Forelimb muscle (tissue), 1 donor: ENCODE measurements at places on chromosomes 5 and 9.

DNA sequence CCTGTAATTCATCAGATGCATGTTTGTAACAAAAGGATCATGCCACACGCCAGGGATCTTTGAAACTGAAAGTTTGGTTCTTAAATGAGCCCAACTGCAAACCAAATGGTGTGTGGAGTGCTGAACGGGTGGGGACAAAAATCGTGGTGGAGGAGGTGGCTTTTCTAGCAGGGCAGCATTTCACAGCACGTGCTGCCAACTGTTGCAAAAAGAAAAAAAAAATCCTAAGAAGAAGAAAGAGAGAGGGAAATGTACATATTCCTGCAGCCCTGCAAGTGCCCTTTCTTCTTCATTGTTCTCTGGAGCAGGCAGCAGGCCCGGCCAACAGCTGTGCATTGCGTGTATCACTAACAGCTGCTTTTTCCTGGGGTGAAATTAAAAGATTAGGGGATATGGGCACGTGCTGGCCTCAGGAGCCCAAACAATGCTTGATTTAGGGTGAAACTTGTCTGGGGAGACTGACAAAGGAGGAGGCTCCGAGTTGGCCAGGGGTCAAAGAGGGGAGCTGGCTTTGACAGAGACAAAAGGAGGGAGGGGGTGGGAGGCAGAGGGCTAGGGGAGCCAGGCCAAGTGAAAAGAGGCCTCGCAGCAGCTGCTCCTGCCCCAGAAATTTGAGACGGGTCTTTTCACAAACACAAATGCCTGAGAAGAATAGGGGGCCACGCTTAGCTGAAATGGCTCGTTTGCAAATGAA lies 73.0 kb downstream of the GADD45G start:
- DNase-seq, result peak; percentile 35

GRCh38 chr9:529731-530130 lies 311.8 kb upstream of the DMRT1 start:
- no peak for DNase-seq

DNA sequence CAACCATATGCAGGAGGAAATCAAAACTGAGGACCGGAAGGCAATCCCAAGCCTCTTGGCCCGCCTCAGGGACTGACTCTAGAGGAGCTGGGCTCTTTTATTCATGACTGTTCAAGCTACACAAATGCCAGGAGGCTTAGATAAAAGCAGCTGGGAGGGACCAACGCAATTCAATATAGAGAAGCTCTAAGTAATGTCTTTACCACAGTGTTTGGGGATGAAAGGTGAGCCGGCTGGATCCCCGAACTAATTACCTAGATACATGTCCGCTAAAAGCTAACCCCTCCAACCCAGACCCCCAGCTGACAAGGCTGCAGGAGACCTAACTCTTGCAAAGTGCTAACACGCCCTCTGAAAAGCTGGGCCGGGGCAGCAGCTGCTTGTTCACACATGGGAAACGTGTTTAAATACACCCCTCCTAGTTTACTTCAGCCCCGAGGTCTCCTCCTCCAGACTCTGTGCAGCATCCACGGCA lies 67.5 kb downstream of the TLE1 start:
- no peak for DNase-seq

- no peak for DNase-seq
Measured at GRCh38 chr5:147169399-147169798, 65.4 kb upstream of the STK32A start.

GRCh38 chr5:61479850-61480614 lies 148.0 kb downstream of the ZSWIM6 start:
- no peak for DNase-seq

DNA sequence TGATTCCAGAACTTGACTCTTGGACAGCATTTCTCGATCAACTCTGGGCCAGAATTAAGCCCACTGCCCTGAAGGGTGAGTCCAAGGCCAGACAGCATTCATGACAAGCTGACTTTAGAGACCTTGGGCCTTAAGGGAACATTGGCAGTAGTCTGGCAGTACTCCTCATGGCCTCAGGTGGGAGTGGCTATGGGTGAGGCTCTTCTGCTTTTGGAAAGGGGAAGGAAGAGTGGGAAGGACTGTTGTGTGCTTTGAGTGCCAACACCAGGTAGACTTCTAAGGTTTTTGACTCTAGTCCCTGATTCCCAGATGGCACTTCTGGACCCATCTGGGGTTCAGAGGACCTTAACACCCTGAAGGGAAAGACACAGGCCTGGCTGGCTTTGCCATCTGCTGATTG lies 530.4 kb downstream of the ACTL7B start:
- DNase-seq, result no peak

DNA sequence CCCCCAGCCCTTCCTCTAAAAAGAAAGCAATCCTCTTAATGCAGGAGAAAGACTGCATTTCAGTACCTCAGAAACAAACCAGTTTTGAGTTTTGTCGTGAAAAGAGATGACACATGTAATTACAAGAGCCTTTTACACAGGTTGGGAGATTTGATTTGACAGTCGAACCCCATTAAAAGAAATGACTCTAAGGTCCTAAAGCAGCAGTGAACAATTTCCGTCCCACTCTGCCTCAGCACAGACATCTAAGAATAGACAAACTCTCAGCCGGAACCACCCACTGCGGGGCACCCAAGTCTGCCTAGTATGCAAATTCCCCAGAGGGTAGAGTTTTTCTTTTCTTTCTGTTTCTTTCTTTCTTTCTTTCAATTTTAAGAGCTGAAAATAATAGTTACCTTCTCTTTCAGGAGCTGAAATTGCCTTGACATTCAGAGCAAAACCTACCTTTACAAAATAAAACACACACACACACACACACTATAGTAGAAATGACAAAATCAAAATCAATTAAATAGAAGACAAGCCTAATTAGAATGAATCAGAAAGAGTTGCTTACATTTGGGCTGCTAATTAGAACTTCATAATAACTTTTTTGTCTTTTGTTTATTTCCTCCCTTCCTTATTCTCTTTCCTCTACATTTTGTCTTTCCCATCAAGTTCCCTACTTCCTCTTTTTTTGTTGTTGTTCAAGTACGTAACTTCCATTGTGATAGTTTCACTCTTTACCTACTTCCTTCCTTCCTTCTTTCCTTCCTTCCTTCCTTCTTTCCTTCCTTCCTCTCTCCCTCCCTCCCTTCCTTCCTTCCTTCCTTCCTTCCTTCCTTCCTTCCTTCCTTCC lies 65.1 kb downstream of the BASP1 start:
- no peak for DNase-seq

GRCh38 chr9:131324736-131325679 lies 35.5 kb downstream of the PLPP7 start:
- DNase-seq, result no peak

DNA sequence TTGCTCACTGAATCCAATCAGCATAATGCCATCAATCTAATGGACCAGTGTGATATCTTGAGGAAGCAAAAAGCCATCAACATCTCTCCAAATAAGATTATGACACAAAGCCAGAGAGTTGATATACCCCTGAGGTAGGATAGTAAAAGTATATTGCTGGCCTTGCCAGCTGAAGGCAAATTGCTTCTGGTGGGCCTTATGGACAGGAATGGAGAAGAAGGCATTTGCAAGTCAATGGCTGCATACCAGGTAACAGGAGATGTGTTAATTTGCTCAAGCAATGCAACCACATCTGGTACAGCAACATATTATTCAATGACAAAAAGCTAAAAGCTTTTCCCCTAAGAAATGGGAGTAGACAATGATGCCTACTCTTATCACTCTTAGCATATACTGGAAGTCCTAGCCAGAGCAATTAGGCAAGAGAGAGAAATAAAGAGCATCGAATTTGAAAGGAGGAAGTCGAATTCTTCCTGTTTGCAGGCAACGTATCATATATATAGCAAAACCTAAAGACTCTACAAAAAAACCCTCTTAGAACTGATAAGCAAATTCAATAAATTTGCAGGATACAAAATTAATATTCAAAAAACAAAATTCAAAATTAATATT lies 216.1 kb upstream of the RASA1 start:
- no peak for DNase-seq

DNA sequence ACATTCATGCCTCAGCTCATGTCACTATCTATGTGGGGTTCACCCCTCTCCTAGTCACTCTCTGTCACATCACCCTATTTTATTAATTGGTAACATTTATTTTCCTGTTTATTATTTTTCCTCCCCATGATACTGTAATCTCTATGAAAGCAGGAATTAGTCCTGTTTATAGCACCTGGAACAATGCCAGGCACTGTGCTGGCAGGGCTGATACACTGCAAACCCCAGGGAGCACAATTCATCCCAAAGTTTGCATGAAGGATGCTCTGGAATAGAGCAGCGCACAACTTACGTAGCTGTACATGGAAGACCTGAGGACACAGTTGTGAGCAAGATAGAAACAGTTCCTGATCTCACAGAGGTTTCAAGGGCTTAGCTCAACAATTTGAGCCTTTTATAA lies 103.2 kb downstream of the NSG2 start:
- DNase-seq, result no peak

- no peak for DNase-seq
Measured at GRCh38 chr5:143156572-143156971, 246.9 kb downstream of the NR3C1 start.

DNA sequence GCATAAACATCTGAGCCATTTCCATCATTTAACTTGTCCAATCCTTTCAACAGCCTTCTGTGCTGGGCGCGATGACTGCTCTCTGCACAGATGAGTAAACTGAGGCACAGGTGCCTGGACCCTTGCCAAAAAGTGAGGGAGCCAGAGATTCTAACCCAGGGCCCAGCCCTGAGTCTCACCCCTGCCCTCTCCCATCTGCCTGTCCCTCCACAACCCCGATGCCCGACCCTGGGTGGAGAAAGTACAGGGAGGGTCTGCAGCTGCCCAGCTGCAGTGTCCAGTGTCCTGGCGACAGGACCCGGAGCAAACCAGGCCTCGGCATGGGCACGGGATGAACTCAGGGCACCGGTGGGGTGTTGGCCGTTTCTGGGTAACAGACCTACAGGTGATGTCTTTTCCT lies 39.6 kb upstream of the CLPTM1L start:
- no peak for DNase-seq

DNA sequence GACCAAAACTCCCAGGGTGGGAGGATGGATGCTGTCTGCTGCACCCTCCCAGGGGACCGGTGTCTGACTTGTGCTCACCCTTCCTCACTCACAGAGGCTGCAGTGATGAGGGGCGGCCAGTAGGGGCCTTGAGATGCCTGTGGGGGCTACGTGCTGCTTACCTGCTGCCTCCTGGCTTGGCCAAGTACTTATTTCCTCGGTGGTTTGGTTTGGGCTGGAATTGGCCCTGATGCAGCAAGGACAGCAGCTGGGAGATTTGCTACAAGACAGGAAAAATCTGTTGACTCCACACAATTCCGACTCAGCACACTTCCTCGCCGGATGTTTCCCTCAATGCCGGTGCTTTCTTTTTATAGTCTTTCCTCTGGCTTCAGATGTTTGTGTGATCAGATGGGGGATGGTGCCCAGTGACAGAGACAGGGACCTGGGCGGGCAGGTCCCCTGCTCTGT lies 6.6 kb downstream of the PCDH12 start:
- DNase-seq, result no peak

- DNase-seq, result no peak
Measured at GRCh38 chr5:59661954-59662615, 231.4 kb downstream of the PDE4D start.

- no peak for DNase-seq
Measured at GRCh38 chr5:168106008-168106761, 185.3 kb upstream of the WWC1 start.

GRCh38 chr5:61272688-61273087 lies 59.4 kb upstream of the ZSWIM6 start:
- DNase-seq, result no peak

GRCh38 chr9:83155733-83156132 lies 92.8 kb upstream of the RASEF start:
- no peak for DNase-seq

DNA sequence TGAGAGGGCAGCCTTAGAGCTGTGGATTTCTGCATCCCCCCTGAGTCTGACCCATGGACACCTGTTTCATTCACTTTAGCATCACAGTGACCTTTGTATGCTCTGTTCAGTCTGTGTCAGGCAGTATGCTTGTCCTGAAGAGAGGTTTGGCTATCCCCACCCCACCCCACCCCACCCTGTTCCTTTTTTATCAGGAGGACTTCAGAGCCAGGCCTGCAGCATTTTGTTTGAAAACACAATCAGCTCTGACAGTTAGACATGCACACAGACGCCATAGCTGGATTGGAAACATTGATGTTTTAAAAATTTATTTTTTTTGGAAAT lies 142.2 kb downstream of the NTRK2 start:
- no peak for DNase-seq

DNA sequence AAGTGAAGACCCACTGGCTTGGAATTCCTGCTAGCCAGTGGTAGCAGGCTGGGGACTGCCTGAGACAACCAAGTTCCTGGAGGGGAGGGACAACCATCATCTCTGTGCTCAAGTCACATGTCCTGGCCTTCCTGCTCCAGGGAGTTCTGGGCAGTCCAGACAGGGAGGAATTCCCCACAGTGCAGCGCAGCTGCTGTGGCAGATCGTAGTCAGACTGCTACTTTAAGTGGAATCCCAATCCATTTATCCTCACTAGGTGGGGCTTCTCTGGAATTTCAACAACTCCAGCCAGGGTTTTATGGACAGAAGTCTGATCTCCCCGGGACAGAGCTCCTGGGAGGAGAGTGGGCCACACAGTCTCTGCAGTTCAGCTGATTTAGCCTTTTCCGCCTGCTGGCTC lies 20.9 kb upstream of the OR5C1 start:
- DNase-seq, result no peak

- no peak for DNase-seq
Measured at GRCh38 chr5:62281411-62281810, 24.6 kb upstream of the KIF2A start.

- DNase-seq, result no peak
Measured at GRCh38 chr5:68459093-68459809, 243.7 kb downstream of the PIK3R1 start.

GRCh38 chr9:18063856-18064390 lies 410.0 kb upstream of the ADAMTSL1 start:
- no peak for DNase-seq

DNA sequence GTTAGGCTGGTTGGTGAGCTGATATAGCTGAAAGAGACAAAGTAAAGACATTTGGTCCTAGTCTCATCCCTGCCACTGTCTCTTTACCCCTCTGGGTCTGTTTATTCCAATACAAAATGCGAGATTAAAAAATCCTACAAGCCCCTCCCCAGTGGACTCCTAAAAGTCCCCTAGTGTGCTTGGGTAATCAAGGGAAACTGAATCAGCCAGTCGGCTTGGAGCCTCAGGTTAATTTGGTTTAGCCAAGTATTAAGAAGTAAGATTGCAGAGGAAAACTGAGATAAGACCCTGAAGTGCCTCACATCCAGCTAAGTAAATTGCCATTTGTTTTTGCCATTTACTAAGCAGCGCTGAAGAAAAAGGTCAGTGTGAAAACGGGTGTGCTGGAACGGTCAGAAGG lies 10.4 kb downstream of the NIM1K start:
- DNase-seq, result no peak

DNA sequence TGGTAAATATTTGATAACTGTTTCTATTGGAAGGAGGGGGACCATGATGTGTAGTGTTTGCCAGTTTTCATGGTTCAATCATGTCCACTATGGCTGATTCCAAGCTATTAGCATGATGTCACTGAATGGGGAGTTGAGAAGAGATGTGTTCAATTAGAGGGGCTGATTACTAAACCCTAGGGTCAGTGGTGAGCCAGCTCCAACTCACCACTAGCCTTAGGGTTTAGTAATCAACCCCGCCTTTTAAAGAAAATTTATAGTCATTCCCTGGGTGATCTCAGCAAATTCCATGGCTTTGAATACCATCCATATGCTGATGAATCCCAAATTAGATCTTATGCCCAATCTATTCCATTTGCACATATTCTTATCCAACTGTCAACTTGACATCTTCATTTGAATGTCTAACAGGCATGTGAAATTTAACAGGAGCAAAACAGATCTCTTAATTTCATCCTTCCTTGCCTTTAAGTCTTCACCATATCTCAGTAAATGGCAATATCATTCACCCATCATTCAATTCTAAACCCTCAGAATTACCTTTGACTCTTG lies 98.8 kb downstream of the GCNT1 start:
- DNase-seq, result no peak
